IPS DF 19.7 (cell line): ENCODE measurements at places on chromosomes 12 and 14.

GRCh38 chr12:116833474-116833873 lies 47.8 kb downstream of the HRK start:
- no peak for DNase-seq

GRCh38 chr12:65922077-65922476 lies 97.8 kb downstream of the HMGA2 start:
- no peak for DNase-seq

GRCh38 chr14:88631091-88631490 lies 68.3 kb downstream of the ZC3H14 start:
- no peak for DNase-seq

DNA sequence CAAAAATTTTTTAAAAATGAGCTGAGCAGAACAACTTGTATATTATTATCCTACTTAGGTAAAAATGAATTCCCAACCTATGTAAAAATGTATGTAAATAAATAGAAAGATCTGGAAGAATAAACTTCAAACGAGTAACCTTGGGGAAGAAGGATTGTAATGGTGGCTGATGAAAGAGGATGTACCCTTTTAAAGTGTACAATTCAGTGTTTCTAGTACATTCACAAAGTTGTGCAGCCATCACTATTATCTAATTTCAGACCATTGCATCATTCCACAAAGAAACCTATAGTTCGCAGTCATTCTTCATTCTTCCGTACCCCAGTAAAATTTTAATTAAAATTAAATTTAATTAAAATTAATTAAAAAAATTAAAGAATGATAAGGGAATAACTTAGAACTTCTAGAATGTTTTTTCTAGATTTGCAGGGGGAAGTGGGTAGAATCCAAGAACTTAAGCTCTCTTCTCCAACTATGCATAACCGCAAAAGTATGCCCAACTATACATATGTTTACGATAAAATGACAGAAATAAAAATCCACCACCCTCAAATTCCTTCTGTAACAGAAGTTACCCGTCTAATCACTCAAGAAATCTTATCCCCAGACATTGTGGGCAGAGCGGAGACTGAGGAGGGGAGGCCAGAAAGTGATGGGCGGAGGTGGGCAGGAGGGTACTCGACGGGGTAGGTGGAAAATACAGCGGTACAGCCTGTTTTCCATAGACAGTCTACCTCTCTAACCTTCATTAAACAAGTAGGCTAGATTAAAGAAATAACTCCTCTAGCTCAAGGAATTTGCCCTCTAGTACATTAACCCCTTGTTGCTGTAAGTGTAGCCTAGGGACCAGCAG lies 921 bp downstream of the DEPDC4 start:
- DNase-seq, result no peak

DNA sequence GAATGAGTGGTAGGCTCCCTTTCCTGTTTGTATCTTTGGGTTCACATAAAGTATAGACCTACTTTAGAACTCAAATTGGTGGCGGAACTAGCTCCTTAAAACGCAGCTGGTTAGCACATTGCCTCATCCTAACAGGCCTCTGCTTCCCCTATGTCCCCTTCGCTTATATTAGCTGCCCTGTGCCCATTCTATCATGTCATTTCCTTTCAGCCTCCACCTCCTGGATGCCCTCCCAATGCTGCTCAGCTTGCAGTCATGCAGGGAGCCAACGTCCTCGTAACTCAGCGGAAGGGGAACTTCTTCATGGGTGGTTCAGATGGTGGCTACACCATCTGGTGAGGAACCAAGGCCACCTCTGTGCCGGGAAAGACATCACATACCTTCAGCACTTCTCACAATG lies 3.5 kb downstream of the DAZAP2 start:
- no peak for DNase-seq

GRCh38 chr14:50388256-50388931 lies 8.3 kb downstream of the CDKL1 start:
- DNase-seq, result peak; percentile 38

DNA sequence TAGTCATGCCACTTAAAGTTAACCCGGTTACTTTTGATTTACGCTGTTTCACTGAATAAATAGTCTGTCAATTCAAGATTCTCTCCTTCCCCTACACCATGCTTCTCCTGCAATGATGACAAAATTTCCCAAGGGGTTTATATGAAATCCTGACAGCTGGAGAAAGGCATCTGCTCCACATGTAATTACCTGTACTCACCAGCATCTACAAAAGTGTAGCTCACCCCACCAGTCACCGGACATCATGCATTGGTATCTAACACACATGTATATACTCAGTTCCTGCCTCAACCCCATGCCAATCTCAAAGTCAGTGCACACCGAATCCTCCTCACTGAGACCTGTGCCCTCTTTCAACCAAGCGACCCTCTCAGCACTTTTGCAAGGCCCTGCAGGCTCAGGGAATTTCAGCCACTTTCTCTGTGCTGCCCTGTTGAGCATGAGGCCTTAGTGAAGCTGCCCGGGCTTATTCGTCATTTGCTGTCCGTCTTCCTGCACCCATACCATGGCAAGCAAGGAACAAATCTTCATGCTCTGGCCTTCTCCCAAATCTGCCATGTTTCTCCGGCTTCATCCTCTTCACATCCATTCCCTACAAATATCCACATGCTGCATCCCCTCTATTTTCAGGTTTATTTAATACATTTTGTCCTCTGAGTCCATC lies 131.6 kb downstream of the SEC23A start:
- no peak for DNase-seq
